Activated gamma-delta T cell (primary cell): ENCODE measurements at places on chromosomes 1 and 21.

DNA sequence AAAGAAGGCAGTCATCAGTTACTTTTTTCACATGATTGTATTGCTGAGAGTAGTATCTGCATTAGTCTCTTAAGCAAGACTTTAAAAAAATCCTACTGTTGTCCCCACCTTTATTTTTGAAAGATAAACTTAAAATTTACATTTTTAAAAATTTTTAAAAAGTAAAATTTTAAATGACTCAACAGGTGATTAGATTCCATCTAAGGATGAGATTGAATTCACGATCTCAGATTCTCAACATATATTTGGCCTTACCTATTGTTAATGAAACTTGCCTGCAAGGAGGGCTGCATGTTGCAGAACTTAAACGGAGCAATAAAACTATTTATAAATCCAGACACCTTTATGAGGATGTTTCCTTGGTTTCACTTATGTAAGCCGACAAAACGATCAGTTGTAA lies 75.2 kb downstream of the OLFML2B start:
- no peak for DNase-seq

- DNase-seq, result no peak
These were observed 39.0 kb downstream of the OLFM3 start for GRCh38 chr1:101957771-101958170.

DNA sequence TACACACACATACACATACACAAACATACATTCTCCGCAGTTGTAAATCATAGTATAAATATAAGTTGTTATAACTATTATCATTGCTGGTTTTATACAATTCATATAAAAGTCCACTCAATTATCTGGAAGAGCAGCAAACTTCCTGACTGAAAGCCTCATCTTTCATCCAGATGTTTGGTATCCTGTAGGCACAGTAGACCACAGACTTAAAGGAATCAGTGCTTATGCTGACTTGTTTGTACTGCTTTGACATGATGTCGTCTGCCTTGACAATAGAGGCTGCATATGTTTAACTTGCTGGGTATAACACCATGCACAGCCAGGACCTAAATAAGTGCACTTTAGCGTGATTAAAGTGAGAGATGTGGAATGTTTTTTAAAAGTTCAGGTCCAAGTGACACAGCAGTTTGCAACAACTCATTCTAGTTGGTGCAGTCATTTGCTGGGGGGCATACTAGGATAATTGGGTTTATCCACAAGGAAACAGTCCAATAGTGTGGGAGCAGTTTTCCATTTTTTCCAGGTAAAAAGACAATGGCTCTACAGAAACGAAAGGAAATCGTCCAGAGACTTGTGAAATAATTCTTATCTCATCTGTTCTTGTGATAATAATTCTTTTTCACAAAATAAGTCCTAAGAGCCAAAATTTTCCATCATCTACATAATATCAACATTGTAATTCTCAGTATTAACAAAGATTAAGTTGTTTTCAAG lies 110.3 kb upstream of the TSPAN2 start:
- DNase-seq, result no peak

DNA sequence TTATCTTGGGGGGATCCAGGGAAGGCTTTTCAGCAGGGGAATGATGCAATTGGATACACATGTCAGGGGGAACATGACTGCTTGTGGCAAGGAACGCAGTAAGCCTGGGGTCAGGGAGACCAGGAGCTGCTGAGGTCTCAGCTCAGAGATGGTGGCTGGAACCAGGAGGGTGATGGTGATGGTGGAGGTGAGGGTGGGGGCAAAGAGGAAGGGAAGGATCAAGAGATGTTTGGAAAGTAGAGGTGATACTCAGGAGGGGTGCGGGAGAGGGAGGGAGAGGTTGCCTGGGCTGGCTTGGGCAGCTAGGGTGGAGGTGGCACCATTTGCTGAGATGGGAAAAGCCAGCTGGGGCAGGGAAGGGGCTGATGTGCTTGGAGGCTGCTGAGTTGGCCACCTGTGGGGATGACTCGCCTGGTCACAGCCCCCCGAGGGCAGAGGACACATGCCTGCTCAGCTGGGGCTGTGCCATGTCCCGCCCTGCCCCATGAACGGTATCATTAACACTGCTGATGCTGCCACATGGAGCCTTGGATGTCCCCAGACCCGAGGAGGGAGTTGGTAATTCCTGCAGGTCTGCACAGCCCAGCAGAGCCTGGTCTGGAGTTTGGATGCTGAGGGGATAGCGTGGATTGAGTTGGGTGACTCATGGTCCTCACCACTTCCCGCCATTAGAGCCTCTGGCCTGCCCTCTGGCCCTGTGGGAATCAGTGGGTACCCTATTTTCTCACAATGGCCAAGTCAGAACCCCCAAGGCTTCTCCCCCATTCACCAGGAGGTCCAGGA lies 6.3 kb upstream of the PADI1 start:
- DNase-seq, result no peak

- no peak for DNase-seq
These were observed 86.8 kb downstream of the ATP1B1 start for GRCh38 chr1:169193191-169193850.

GRCh38 chr1:92759361-92759760 lies 25.5 kb downstream of the EVI5 start:
- no peak for DNase-seq

- DNase-seq, result no peak
These were observed 748 bp upstream of the NIPAL3 start for GRCh38 chr1:24414775-24415333.

DNA sequence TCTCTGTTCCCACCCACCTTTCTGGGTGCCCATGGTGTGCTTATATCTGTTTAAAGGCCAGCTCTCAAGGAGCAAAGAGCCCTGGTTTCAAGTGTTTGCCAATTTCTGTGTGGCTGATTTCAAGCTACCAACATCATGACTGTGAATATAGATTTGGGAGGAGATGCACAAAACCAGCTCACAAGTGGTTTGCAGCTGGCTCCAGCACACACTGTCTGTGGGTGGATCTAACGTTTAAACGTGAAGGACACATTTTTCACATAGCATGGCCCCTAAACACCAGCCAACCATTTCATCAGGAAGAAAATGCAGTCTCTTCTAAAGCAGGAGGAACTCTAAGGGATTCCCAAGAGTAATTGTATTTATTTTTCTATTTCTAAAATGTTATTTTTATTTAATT lies 65.2 kb downstream of the FCRL5 start:
- DNase-seq, result no peak

DNA sequence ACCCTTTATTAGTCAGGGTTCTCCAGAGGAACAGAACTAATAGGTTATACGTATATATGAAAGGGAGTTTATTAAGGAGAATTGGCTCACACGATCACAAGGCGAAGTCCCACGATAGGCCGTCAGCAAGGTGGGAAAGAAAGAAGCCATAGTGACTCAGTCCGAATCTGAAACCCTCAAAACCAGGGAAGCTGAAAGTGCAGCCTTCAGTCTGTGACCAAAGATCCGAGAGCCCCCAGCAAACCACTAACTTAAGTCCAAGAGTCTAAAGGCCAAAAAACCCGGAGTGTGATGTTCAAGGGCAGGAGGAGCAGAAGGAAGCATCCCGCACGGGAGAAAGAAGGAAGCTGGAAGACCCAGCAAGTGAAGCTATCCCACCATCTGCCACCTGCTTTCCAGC lies 9.9 kb downstream of the IFNLR1 start:
- DNase-seq, result no peak

- DNase-seq, result no peak
These were observed 203.2 kb upstream of the USP24 start for GRCh38 chr1:55418208-55419000.

DNA sequence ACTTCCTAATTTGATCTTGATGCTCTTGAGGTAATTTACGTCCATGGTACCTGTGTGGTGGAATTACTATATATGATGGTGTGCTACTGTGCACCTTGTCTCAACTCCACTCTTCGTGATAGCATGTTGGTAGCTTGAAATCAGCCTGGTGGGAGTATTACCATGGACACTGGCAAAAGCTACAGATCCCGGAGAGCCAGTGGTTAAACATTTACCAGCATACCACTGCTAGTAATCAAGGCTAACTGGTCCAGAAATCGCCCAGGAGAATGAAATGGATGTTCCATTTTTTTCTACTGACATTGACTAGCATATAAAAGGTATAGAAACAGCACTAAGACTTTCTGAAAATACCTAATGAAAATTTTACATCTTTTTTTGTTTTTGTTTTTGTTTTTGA lies 30.6 kb downstream of the ELK4 start:
- DNase-seq, result no peak

- DNase-seq, result no peak
These were observed 32.3 kb downstream of the SLC2A1 start for GRCh38 chr1:42926235-42926878.

DNA sequence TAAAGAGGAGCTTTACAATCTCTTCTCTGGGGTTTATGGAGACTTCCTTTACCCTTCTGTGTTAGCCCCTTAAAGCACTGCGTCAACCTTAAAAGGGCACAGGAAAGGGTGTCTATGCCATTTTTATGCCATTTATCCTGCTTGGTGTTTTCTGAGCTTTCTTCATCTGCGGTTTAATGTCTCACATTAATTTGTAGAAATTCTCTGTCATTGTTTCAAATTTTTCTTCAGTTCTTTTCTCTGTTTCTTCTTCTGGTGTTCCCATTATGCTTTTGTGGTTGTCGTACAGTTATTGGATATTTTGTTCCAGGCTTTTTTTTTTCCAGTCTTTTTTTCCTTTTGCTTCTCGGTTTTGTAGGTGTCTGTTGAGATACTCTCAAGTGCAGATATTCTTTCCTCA lies 107.9 kb downstream of the OSBPL9 start:
- DNase-seq, result no peak

DNA sequence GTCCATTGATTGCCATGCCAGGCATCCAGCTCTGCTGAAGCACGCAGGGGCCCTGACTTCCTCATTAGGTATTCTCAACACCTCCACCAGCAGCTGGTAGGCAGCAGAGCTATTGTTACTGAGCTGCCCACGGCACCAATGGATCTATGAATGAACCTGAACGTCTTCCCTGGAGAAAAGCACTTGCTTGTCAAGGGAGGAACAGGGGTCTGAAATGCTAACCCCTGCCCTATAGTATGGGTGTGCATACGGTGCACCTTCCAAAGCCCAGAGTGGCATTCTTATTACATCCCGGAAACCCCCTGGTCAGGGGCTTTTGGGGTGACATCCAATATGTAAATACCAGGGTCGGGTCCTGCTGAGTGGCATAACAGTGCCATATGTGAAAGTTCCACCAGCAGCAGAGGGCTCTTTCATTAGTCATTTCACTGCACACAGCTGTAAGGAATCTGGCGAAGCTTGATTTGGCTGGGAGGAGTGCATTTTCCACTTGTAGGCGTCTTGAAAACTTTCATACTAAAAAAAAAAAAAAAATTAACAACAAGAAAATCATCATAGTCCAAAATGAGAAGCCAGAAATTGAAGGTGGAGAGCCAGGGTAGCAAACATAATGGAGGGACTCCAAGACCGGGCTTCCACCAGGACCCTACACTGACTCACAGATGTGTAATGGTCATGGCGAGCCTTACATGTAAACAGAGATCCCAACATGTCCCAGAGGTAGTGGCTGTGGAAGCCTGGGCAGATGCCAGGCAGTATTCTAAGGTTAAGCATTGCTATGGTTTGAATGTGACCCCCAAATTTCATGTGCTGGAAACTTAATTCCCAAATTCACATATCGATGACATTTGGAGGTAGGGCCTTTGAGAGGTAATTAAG lies 58.8 kb upstream of the PRDX6 start:
- DNase-seq, result no peak

DNA sequence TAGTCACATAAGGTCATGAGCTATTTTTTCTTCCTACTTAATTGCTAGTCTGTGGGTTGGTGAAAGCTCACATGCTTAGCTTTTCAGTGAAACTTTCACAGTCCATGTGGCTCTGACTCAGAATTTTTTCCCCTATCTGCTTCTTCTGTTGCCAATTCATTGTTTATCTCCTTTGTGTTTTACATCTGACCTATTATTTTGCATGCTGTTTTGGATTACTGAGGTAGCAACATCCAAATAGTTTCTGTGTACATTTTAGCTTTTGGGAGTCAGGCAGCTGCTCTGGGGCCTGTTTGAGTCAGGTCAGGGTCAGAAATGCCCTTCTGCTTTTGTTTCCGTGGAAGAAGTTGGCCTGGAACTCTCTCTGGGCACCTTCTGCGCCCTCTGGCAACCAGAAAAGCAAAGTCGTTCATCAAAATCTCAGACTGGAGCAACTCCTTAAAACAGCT lies 40.0 kb downstream of the ROR1 start:
- no peak for DNase-seq

- no peak for DNase-seq
These were observed 407.4 kb downstream of the RWDD3 start for GRCh38 chr1:95641386-95641785.

- no peak for DNase-seq
These were observed 3.8 kb downstream of the UTP25 start for GRCh38 chr1:209831615-209832014.

DNA sequence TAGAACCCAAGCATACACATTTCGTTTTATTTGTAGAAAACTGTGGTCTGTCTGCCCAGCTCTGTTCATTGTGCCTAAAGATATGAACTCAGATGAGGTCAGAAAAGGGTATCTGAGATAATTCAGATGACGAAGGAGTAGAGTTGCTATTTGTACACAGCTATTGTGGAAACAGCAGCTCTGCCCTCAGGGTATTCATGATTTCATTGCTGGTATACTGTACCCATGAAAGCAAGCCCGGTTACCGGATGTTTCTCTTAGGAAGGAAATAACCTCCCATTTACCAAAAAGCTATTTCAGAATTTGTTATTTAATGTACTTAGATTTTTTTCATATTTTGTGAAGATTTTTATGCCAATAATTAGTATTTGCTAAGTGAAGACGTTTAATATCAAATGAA lies 37.8 kb downstream of the SMAP2 start:
- DNase-seq, result no peak

DNA sequence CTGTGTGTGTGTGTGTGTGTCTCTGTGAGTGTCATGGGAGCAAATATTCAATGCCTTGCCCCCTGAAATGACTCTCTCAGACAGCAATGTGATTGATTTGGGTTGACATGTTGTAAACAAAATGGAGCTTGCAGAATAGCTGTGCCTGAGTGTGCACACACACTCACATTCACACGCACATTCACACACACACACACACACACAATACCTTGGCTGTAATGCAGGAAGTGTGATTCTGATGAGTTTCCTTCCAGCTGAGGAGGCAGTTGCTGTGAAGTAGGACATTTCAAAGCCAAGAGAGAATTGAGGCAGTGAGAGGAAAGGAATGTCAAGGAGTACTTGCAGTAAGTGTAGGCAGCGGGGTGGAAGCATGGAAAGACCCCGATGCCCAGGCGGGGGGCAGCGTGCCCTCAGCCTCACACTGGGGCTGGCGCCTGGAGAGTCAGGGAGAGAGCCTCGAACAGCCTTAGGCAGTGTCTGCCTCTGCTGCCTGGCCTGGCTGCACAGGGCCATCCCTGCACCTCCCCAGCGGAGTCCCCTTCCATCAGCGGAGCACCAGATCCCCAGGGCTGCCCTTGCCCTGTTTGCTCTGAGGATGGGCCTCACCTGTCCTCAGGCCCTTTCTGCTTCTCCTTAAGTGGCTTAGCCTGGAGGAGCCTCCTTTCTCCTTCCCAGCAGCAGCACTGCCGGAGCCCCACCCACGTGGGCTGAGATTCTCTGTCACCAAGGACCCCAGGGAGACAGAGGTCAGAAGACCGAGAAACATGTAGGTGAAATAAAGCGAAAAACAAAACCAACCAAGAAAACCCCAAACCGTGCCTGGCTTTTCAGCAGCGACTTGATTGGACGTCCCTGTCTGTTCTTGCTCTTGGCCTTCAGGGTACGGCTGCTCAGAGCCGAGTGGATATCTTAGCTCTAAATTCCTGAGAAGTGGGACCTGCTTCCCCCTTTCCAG lies 9.2 kb downstream of the VASH2 start:
- no peak for DNase-seq

- no peak for DNase-seq
These were observed 22.9 kb downstream of the EXO1 start for GRCh38 chr1:241870746-241871430.

GRCh38 chr21:14757533-14758327 lies 211.6 kb upstream of the SAMSN1 start:
- DNase-seq, result no peak
